ENCODE measurements at places on chromosomes 16 and 17. TPM values are rescaled to one million over a fixed set of nuclear protein-coding genes. Genes with fewer than 3 reads are reported as not detected.

GRCh38 chr16:48433116-48433849, 48.1 kb upstream of the SIAH1 start:
- DNase-seq = no peak

- DNase-seq = no peak
These were observed 673 bp upstream of the CHD9 start for GRCh38 chr16:53053967-53054669.

- no peak for DNase-seq
These were observed 11.7 kb upstream of the SCNN1B start for GRCh38 chr16:23290189-23291062.

GRCh38 chr16:11181899-11182279, 74.1 kb downstream of the SOCS1 start:
- DNase-seq = no peak

The HBA2 gene
- total RNA-seq = not detected

The CHAD gene
- not detected for total RNA-seq

The PALB2 gene
- total RNA-seq = 9.4 TPM

The P2RX1 gene
- total RNA-seq = not detected

The ARRB2 gene
- 7.7 TPM for total RNA-seq

The CHMP1A gene
- total RNA-seq = 101 TPM

The HCRT gene
- not detected for total RNA-seq

The SMCR8 gene
- 17.8 TPM for total RNA-seq
